Ureter (tissue), 1 donor: ENCODE measurements at places on chromosomes 2 and 18. TPM values are rescaled to one million over a fixed set of nuclear protein-coding genes. Genes with fewer than 3 reads are reported as not detected.
A peak's percentile ranks its signal among the peaks of the same experiment; 100 is the strongest.

DNA sequence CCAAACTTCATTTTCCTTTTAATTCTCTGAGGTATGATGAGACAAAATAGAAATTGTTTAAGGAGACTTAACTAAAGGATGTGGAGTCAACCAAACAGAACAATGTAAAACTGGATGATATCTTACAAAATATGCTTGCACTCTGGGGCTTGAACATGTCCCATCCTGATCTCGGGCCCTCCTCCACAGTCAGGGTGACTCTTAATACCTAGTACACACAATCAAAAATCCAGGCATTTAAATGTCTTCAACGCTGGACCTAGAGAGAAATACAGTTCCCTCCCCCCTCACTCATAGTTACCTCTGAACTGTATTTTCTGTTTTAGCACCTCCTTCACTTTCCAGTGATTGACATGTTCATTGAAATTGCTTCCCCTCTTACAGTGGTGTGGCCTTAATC lies 36.9 kb upstream of the SERPINB2 start:
- no peak for DNase-seq

DNA sequence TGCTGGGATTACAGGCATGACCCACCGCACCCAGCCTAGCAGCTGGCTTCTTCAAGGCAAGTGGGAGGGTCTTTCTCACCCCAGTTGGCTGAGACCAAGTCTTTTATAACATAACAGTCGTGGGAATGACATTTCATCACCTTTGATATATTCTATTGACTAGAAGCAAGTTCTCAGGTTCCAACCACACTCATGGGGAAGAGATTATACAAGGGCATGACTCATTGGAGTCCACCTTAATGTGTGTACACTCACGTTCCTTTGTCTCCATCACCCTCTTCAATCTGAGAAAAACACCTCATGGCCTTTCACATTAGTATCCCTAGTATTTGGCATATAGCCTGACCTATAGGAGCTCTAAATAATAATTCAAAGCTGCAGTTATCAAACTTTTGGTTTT lies 2.8 kb upstream of the BBS5 start:
- no peak for DNase-seq

GRCh38 chr2:28269019-28269784 lies 123.5 kb upstream of the FOSL2 start:
- no peak for DNase-seq

GKN2 gene
- total RNA-seq: not detected

GALNT14 gene
- 7.0 TPM for total RNA-seq

DNA sequence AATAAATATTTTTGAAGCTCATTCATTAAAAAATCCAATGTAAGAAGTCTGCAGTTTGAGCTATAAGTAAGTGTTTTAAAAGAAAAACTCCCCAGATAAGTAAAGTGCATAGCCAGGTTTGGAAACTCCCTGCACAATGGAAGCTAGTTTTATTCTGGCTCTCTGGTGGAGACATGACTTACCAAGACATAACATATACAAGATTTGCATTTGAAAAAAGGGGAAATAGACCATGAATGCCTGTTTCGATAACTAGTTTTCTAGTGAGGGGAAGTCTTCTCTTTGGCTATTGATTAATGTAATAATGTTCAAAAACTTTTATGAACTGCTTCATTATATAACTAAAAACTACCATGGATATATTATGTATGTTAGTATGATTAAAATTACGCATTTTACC lies 435.2 kb downstream of the ARHGAP15 start:
- no peak for DNase-seq

GRCh38 chr2:109375656-109376055 lies 238.1 kb downstream of the SEPTIN10 start:
- peak; percentile 27 for DNase-seq

RIT2 gene
- not detected for total RNA-seq

DNA sequence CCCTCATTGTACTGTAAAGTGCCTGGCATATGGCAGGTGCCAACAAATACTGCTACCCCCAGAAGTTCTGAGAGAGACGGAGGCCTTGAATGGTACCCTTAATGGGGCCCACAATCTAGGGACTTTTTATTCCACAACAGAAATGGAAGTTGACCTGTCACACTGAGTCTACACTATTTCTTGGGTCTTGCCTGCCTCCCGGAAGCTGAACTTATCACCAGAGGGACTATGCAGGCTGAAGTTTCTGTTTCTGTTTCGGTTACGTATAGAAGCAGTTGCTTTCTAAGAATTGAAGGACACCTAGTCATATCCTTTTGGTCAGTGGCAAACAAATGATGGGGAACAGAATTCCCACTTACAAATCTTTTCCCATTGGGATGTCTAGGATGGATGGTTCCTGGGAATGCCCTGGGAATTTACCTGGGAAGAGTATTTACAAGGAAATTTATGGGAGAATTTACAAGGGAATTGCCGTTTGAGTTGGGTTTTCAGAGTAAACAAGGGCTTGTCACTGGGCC lies 74.2 kb downstream of the HS1BP3 start:
- no peak for DNase-seq

GALNT13 gene
- total RNA-seq: 13.6 TPM

CD28 gene
- total RNA-seq: 0.21 TPM

DNA sequence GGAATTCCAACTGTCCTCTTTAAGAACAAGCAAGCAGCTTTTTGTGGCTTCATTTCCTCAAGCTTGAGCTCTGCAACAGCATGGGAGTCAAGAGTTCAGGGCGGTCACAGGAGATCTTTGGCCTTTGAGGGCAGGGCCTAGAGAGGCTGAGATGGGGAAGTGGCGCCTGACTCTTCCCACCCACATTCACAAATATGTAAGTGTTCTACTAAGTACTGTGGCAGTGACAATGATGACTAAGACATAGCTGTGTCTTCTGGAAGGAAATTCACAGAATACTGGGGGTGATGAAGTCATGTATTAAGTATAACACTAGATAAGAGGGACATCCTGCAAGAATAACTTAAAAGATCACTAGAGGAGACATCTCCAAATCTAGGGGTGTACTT lies 15.0 kb downstream of the RND3 start:
- DNase-seq: no peak

GRCh38 chr18:62693659-62694058 lies 21.7 kb upstream of the PHLPP1 start:
- DNase-seq: no peak

- no peak for DNase-seq
These were observed 87.2 kb upstream of the POU3F3 start for GRCh38 chr2:104766683-104767082.

FRZB gene
- 11.8 TPM for total RNA-seq

- DNase-seq: no peak
These were observed 205.6 kb downstream of the TMEM182 start for GRCh38 chr2:102967451-102967850.

- no peak for DNase-seq
These were observed 80.4 kb upstream of the RND3 start for GRCh38 chr2:150567771-150568301.

TUBB8B gene
- total RNA-seq: not detected

- no peak for DNase-seq
These were observed 36.2 kb upstream of the HS6ST1 start for GRCh38 chr2:128354726-128355470.

GRCh38 chr18:3060667-3061580 lies 48.0 kb upstream of the LPIN2 start:
- no peak for DNase-seq

- DNase-seq: no peak
These were observed 13.3 kb upstream of the SP3 start for GRCh38 chr2:173978447-173978846.

- DNase-seq: no peak
These were observed 283.8 kb downstream of the CTNNA2 start for GRCh38 chr2:79796641-79797040.

GRCh38 chr2:191250400-191250799 lies 5.2 kb downstream of the MYO1B start:
- no peak for DNase-seq

DPP4 gene
- total RNA-seq: 2.1 TPM

GRCh38 chr2:21361957-21362486 lies 238.3 kb downstream of the TDRD15 start:
- DNase-seq: no peak

DNA sequence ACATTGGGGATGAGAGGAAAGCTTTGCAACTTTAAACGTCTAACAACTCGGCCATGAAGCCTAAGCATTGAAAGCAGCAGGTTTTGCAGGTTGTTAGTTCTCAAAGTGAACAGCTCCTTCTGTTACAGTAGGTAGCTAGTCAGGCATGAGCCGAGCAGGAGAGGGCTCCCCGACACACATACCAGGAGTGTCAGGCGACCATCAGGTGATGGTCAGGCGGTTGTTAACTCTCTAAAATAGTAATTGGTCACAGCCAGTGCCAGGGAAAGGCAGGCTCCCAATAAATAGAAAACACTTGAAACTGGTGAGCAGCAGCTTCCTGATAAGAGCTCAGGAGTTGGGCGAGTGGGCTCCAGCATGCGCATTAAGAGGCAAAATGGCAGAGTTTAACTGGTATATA lies 53.5 kb upstream of the DAPL1 start:
- no peak for DNase-seq

PID1 gene
- 25.8 TPM for total RNA-seq

UGT1A1 gene
- 21.8 TPM for total RNA-seq

DNA sequence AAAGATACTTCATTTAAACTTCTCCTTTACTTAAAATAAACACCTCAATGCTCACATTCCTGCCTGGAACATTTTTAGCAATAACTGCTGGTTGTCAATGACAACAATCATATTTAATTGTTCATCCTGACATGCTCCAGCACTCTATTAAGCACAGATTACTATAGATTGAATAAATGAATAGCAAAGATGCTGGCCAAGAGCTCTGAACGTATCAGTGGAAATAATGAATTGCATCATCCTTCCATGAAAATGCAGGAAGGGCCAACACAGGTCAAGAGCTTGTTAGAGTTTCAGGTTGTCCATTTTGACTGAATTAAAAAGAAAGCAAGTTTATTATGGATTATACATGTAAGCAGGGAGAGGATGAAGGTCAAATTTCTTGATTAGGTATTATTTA lies 994.0 kb downstream of the TSN start:
- no peak for DNase-seq

CUL3 gene
- 89.5 TPM for total RNA-seq

GRCh38 chr2:88082781-88083180 lies 15.2 kb downstream of the SMYD1 start:
- no peak for DNase-seq

DNA sequence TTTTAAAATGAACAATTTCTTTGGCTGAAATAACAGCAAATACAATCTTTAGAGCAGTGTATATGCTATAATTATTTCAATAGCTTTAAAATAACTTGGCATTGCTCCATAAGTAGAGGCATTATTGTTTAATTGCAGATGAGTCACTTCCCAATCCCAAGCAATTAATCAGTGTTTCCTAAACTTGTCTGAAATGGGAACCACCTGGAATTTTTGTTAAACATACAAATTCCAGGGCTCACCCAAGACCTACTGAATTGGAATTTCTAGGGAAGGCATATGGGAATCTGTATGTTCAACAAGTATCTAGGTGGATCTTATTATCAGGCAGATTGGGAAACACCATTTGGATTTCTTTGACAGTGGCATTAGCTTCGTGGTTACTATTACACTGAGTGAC lies 27.1 kb upstream of the FMNL2 start:
- DNase-seq: no peak

- DNase-seq: no peak
These were observed 54.6 kb downstream of the ZFP36L2 start for GRCh38 chr2:43171789-43172188.

C2orf68 gene
- total RNA-seq: 43.1 TPM

GRCh38 chr2:8518979-8519668 lies 162.7 kb upstream of the ID2 start:
- no peak for DNase-seq

TNFAIP6 gene
- 1.9 TPM for total RNA-seq

WDR12 gene
- total RNA-seq: 58.8 TPM

DNA sequence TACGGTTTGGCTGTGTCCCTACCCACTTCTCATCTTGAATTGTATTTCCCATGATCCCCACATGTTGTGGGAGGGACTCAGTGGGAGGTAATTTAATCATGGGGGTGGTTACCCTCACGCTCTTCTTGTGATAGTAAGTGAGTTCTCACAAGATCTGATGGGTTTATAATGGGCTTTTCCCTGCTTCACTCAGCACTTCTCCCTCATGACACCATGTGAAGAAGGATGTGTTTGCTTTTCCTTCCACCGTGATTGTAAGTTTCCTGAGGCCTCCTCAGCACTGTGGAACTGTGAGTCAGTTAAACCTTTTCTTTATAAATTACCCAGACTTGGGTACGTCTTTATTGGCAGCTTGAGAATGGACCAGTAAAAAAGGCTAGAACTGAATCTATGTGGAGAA lies 750.0 kb upstream of the ID2 start:
- no peak for DNase-seq

CYP1B1 gene
- total RNA-seq: 12.3 TPM

GRCh38 chr2:23602116-23602515 lies 217.1 kb downstream of the KLHL29 start:
- peak; percentile 71 for DNase-seq

- no peak for DNase-seq
These were observed 47.9 kb downstream of the SOX11 start for GRCh38 chr2:5740053-5740452.

GRCh38 chr2:198017068-198017467 lies 212.7 kb downstream of the PLCL1 start:
- DNase-seq: no peak
